ENCODE measurements at places on chromosomes 1 and 21.

DNA sequence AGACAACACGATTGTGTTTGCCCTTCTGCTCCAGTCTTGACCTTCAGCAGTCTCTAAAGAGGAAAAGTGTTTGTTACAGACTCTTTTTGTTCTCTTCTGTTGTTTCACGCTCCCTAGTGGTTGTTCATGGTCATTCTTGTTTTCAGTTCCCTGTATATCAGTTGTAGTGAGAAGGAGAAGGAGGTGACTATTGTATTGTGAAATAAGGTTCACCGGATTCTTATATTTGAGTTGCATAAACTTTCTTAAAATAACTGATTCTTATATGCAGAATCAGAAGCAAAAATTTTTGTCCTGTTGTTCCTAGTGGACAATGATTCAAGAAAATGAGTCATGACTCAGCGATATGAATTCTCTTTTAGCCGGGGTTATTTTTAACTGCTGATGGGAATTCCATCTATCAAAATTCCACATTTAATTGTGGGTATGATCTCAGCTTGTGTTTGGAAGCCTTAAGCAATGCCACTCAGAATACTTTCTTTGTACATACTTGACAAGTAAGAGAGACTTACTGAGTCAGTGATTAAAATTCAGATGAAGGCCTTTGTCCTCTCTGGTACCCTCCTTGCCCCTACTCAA, 152.2 kb downstream of the CLEC20A start:
- peak; percentile 36 for DNase-seq

GRCh38 chr1:46102769-46103476, 29.5 kb downstream of the PIK3R3 start:
- DNase-seq = no peak

DNA sequence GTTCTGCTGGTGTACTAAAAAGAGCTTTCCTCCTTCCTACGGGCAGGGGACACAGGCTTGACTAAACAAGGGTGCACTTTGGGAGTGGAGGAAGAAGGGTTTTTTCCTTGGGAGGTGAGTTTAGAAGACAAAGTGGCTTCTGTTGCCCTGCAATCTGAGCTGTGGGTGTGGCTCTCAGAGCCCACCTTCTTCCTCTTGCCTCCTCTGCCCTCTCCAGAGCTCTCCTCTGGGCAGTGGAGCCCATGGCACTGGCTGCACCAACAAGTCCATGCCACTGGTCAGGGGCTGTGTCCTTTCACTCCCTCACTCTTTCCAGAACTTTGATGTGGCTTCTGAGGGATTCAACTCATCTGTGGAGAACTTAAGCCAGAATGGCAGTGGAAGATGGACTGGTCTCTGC, 25.6 kb upstream of the PSMB2 start:
- no peak for DNase-seq

DNA sequence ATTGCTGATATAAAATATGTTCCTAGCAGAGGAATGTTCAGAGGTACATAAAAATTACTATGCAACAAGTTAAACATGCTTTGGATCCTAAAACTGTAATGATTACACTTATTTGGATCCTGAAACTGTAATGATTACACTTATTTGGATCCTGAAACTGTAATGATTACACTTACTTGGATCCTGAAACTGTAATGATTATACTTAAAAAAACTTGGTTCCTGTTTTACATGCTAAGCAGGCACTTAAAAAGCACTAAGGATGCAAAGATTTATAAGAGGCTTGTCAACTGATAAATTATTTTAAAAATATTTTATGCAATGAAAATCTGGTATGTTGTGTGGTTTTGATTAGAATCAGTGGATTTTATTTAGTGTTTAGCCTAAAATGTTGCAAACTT, 47.7 kb downstream of the ZNHIT6 start:
- DNase-seq = no peak

- no peak for DNase-seq
Observed at GRCh38 chr1:225539069-225539468, 111.2 kb upstream of the LBR start.

GRCh38 chr1:214808845-214809460, 206.0 kb downstream of the CENPF start:
- DNase-seq = peak; percentile 34

DNA sequence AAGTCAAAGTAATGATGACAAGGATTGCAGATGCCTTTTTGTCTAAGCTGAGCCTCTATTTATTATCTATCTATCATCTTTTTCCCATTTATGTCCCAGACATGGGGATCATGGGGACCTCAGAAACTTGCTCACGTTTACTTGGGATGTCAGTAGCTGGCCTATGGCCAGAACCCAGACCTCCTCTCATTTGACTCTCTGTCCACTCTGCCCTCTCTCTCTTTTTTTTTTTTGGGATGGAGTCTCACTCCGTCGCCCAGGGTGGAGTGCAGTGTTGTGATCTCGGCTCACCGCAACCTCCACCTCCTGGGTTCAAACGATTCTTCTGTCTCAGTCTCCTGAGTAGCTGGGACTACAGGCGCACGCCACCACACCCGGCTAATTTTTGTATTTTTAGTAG, 3.7 kb upstream of the ID3 start:
- DNase-seq = no peak

DNA sequence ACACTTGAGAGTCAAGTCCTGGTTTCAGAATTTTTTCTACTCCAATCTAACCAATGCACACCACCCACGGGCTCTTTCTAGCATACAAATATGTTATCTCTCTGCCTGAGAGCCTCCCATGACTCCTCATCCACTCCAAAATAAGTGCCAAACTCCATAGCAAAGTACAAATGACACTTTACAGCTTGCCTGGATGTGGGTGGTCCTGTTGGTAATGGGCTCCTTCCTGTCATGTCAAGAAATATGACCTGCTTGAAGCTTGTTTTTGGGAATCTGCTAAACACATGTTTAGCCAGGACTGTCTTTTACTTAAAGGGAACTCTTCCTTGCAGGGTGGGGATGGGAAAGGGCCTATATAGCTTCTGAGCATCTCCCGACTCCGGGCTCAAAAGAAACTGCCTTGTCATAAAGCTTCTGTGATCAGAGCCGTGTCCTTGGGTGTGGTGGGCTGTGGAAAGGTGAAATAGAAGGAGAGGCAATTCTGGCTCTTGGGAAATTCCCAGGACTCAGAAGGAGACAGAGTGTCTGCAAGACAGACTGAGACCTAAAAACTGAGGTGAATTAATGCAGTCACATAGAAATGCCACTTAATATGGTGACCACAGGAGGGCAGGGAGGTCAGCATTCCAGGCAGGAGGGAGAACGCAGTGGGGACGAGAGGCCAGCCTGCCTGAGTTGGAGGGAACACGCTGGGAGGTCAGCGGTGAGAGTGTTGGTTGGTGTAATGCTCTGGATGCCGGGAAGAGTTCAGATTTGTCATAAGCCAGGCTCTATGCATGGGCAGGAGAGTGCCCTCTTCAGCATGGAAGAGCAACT, 6.1 kb upstream of the IGFN1 start:
- peak; percentile 76 for DNase-seq

- no peak for DNase-seq
Observed at GRCh38 chr21:20644552-20644951, 353.7 kb upstream of the NCAM2 start.

DNA sequence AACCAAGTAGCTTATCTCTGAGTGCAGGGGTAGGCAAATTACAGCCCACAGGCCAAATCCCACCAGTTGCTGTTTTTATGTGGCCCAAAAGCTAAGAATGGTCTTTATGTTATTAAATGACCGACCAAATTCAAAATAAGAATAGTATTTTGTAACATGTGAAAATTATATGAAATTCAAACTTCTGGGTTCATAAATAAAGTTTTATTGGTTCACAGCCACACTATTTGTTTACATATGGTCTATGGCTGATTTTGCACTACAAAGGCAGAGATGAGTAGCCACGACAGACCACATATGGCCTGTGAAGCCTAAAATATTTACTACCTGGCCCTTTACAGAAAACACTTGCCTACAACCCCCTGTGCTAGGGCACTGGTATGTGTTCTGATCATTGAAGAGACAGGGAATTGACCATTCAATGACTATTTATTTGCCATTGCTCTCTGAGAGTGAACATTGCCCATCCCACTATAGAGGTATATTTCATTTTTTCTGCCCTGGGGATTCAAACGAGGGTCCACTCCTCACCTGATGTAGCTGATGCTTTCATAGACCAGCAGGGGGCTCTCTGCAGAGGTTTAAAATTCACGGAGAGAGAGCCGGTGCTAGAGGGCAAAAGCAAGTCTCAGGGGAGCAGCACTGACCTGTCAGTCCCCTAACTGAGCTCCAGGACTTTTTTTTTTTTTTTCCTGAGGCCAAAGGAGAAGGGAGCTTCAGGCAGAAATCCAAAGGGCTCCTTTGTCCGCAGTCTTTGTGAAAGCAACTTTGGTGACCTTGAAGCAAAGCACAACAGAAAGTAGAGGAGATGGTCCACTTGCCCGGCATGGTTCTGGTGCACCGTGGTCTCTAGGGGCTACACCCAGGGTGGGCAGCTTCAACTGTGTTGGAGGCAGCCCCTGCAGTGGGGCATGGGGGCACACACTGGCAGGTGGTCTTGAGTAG, 7.3 kb upstream of the GNL2 start:
- DNase-seq = peak; percentile 82

GRCh38 chr1:143611159-143611558, 360.6 kb downstream of the FAM72C start:
- no peak for DNase-seq

- no peak for DNase-seq
Observed at GRCh38 chr1:39896909-39897685, 4.6 kb downstream of the MYCL start.

DNA sequence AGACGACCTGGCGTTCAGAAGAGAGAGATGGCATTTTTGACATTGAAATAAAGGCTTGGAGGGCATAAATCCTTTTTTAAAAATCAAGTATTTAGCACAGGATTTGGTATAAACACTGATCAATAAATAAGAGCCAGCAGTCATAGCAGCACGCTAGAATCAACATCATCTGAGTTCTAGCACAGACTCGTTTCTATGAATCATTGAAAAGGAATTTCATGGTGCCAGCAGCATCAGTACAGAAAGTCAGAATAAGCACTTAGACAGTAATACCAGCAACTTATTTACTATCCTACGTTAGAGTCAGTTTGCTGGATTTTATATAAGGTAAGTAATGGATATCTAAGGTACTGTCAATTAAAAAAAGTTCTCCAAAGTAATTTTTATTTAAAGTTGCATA, 119.3 kb downstream of the HLCS start:
- no peak for DNase-seq

GRCh38 chr1:7616953-7617352, 154.1 kb upstream of the VAMP3 start:
- DNase-seq = no peak

DNA sequence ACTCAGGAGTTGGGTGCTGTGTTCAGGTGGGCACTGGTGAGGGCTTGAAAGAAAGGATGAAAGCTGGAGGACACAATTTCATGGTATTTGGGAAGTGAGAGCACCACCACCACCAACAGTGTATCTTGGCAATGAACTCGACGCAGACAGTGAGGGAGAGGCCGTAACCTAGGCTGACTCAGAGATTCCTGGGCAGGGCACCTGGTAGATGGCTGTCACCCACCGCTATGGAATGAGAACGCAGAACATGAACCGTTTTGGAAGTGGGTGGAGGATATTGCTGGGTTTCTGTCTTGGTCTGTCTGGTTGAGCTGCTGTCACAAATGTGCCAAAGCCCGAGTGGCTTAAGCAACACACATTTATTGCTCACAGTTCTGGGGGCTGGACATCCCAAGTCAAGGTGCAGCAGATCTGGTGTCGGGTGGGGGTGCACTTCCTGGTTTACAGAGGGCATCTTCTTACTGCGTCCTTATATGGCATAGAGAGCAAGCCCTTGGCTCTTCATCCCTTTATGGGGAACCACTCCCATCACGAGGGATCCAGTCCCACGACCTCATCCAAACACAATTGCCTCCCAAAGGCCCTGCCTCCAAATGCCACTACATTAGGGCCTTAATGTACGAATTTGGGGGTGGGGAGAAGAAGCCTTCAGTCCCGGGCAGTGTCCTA, 246.3 kb downstream of the SIPA1L2 start:
- no peak for DNase-seq

DNA sequence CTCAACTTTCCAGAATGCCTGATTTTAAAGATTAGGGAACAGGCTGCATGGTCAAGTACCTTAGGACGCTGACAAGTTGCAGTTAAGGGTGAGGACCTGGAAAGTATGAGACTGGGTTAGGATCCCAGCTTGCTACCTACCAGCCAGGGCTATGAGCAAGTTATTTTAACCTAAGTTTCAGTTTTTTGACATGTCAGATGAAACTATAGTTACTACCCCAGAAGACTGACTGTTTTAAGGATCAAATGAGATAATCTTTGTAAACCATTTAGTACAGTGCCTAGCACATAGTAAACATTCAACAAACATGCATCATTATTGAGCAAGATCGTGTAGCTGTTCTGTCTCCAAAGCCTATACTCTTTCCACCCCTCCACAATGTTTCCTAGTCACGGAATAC, 14.4 kb downstream of the THEMIS2 start:
- DNase-seq = no peak

Data from iPS-NIHi11 (cell line).